Activated naive CD8-positive, alpha-beta T cell treated with anti-CD3 and anti-CD28 coated beads, Interleukin-2, amount 50 U/mL, for 16 hours (primary cell): ENCODE measurements at places on chromosomes 12 and 14.
A peak's percentile ranks its signal among the peaks of the same experiment; 100 is the strongest.

DNA sequence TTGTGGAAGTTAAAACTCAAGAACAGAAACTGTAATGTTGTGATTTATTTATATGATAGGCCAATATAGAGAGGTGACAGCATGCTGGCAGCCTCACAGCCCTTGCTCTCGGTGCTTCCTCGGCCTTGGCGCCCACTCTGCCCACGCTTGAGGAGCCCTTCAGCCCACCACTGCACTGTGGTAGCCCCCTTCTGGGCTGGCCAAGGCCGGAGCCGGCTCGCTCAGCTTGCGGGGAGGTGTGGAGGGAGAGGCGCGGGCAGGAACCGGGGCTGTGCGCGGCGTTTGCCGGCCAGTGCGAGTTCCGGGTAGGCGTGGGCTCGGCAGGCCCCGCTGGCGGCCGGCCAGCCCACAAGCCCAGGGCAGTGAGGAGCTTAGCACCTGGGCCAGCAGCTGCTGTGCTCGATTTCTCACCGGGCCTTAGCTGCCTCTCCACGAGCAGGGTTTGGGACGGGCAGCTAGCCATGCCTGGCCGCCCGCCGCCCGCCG lies 65.8 kb upstream of the SLC8A3 start:
- no peak for DNase-seq

GRCh38 chr14:94774344-94775090 lies 4.6 kb upstream of the GSC start:
- no peak for DNase-seq

- no peak for DNase-seq
Observed at GRCh38 chr12:125856896-125857295, 791.7 kb downstream of the AACS start.

GRCh38 chr14:97315790-97316189 lies 518.6 kb downstream of the VRK1 start:
- DNase-seq, result no peak

GRCh38 chr12:86711731-86712130 lies 455.5 kb upstream of the MGAT4C start:
- no peak for DNase-seq

DNA sequence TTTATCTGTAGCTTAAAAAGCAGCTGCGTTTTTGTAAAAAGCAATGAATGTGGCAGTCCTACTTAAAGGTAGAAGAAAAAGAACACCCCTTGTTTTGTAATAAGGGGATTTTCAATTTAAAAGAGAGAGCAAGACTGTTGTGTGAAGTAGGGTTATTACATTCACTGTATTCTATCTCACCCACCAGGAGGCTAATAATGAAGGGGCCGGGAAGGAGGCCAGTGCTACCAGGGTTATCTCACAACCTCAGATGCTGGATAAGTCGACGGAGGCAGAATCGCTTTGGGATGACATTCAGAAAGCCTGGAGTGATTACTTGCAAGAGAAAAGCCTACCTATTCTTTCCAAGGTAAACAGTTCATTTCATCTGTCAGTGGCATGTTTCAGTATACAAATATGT lies 97.7 kb downstream of the RMST start:
- DNase-seq, result no peak

DNA sequence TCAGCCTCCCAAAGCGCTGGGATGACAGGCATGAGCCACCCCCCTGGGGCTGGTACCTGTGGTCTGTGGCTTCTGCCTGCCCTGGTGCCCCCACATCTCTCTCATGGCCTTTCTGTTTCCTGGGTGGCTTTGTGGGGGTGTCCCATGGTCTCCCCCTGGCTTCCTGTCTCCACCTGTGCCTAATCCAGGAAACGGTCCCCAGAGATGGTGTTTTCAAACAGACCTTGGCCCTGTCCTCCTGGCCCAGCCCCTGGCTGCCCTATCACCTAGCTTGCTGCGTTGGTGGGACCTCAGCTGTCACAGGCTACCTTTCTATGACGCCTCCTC lies 18.1 kb downstream of the MEG3 start:
- DNase-seq, result no peak

- DNase-seq, result no peak
Observed at GRCh38 chr12:94648578-94648977, 1.8 kb downstream of the TMCC3 start.

DNA sequence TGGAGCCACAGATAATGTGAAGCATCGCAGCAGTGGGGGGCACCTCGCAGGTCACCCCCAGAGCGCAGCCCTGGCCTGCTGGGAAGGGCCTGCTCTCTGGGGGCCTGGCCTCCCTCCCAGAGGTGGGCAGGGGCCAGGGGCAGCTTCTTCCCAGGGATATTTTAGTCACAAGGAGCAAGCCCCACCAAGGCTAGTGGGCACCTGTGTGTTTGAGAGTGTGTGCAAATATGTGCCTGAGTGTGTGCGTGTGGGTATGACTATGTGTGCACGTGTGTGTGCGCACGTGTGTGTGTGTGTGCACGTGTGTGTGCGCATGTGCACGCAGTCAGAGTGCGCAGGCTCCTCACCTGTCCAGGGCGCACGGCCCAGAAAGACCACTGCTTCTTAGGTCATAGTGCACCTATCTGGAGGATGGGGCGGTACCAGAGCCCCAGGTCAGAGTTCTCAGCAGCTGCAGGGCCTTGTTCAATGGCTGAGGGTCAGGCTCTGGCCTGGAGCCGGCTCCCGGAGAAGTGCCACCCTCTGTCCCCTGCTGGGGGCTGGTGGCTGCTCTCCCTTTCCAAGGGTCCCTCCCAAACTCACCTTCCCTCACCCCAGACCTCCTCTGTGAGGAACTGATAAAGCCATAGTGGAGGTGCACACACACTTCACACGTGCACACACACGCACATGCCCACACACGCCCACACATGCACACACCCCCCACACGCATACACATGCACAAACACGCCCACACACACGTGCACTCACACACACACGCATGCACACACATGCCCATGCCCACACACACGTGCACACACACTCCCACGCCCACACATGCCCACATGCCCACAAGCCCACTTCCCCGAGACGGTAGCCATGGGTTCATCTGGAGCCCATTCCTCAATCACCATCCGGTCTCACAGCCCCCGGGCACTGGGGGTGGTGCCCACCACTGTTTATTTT lies 128.5 kb downstream of the KIF26A start:
- no peak for DNase-seq

DNA sequence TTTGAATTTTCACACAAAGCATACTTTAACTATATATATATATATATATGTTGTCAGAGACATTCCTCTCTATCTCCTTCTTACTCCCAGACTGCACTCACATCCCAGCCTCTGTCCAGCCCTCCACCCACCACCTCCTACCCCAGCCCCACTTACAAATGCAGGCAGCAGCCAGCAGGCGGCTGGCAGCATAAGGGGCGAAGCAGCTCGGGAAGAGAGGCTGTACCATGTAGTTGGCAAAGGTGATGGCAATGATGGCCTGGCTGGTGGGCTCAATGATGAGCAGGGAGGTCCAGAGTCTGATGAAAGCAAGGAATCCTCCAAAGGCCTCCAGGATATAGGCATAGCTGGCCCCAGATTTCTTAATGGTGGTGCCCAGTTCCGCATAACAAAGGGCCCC lies 2.5 kb downstream of the SLC7A7 start:
- DNase-seq, result no peak

DNA sequence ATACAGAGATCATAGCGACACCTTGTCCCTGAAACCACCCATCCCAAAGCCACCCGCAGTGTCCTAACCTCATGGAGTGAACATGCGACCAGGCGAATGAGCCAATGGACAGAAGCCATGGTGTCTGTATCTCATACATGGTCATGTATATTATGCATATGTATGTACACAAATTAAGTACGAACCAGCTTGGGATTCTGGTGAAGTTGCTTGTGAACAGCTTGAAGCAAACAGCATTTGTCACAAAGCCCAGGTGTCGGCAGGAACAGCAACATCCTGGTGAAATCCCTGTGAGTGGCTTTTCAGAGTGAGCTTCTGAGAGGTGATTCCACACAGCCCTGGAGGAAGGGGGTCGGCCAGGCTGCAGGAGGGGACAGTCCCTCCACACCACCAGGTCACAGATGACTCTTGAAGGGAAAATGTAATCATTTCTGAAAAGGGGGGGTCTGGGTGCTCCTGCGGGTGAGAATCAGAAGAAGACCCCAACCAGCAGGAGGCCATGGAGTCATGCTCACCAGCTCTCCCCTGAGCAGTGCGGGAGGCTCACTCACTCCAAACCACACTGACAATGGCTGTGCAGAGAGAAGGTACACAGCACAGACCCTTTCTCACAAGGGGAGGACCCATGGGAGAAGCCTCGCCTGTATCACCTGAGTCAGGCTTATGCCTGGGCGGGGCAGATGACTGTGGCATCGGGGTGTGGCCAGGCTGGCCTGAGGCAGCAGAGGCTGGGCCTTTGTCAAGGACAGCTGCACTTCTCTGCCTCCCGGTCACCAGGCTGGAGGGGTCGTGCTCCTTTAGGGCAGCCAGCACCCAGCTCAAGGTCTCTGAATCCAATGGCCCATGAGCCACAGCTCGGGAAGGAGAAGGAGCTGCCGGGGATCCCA lies 14.3 kb downstream of the CHGA start:
- DNase-seq, result no peak

DNA sequence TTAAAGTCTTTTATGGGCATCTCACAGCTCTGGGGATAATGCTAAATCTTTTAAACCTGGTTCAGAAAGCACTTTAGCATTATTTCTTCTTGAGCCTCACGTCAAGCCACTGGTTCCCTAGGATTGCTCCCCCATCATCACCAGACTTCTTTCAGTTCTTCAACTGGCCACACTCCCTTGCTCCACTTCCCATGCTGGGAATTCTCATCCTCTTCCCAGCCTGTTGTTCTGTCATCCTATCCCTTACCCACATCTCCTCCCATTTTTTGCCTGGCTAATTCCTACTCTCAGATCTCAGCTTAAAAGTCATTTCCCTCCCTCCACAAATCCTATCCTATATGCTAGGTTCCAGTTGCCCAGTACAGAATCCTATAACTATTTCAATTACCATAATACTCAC lies 14.4 kb downstream of the FERMT2 start:
- DNase-seq, result no peak

DNA sequence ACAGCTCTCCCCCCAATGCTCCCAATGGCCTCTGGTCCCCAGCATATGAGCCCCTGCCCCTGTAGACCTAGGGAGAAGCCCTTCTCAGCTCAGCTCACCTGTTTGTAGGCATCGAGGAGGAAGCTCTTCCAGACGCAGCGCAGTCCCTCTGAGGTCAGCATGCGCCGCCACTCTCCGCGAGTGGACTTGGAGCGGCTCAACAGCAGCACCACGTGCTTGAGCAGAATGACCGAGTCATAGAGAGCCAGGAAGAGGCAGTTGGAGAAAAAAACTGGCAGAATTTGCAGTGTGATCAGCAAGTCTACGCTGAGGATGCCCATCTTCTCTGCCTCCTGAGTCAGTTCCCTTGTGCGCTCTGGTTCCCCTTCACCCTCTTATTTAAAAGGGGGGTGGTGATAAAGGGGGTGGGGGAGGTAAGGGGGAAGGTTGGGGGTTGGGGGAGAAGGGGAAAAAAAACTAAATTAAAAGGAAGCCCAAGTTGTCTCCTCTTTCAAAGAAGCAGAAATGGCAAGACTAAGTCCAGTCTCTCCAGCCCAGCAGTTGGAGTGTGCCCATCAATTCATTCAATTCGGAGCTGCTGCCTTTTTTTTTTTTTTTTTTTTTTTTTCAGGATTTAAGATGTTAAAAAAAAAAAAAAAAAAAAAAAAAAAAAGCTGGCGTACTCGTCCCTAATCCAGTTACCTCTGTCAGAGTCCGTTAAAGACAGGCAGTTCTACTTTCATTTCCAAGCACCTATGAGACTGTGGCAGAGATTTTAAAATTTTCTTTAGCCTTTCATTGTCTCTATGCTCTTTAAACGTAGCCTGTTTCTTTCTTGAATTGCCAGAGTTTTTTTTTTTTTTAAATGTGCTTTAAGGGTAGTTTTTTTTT lies at the start of gene DIO2:
DIO2 (minus strand) TSS at position 352 of the 870 bp plus-strand sequence; CDS start at position 320, 32 bp downstream.
- no peak for DNase-seq

DNA sequence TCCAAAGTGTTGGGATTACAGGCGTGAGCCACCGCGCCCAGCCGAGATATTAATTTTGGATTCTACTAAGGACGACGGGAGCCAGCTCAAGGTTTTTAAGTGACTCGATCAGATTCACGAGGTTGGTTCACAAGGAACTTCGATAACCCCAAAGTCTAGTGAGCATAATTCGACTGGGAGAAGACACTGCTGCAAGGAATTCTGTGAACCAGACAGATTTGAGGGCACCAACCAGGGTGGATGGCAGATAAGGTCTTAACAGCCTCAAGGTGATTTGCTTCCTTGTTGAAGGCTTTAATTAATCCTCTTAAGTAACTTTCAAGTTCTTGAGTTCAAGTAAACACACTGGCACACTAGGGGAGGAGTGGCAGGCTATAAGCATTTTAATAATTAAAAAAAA lies 1.1 kb upstream of the KLHDC2 start:
- no peak for DNase-seq

DNA sequence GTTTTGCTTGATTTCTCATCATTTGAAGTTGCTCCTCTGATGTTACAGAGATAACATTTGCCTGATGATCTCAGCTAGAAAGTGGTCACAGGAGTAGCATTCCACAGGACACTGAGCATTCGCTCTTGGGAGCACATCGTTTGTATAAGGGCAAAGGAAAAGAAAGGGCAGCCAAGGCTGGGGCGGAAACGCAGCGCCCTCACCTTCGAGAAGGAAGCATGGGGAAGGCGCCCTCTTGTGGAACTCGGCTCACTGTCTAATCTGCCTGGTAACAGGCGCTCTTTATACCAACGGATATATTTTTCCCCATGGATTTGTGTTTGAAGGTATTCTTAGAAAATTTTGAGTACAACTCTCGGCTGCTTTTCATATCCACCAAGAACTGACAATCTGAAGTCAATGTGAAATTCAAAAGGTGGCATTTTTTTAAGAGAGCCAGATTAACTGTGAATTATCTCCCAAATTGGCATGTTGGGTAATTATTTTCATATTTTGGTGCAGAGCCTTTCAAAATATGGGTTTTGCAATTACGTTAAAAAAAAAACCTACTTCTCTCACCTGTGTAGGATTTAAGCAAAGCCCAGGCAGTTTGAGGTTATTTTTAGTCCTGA lies 172.7 kb downstream of the CAND1 start:
- DNase-seq, result peak; percentile 42

GRCh38 chr12:47797441-47797840 lies 22.3 kb downstream of the HDAC7 start:
- no peak for DNase-seq

DNA sequence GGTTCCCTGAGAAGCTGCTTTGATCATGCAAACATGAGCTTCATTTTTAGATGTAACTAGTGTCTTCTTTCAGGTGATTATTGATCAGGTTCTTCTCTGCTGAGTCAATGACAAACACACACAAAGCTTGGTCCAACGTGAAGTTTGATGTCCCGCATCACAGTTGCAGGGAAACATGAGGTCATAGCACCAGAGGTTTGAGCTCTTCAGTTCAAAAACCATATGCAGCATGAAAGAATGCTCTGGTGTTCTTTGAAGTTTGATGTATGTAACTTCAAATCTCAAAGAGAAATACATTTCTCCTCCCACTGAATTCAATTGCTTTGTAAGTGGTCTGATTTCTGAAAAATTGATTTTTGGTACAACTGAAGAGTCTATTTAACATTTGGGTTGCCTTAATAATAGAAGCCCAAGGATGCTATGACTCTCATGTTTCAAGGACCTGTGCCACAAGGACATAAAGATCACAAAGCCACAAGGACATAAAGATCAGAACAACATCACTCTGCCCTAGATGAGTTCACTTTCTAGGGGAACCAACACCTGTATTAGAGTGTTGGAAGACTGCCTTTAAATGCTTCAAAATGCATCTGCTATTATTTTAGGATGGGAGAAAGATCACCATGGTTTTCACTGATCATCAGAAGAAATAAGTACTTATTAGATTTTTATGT lies 31.1 kb upstream of the AMIGO2 start:
- no peak for DNase-seq

GRCh38 chr12:19741132-19741489 lies 301.8 kb downstream of the AEBP2 start:
- DNase-seq, result no peak
